ENCODE measurements at places on chromosomes 3 and 15. TPM values are rescaled to one million over a fixed set of nuclear protein-coding genes. Genes with fewer than 3 reads are reported as not detected.

DNA sequence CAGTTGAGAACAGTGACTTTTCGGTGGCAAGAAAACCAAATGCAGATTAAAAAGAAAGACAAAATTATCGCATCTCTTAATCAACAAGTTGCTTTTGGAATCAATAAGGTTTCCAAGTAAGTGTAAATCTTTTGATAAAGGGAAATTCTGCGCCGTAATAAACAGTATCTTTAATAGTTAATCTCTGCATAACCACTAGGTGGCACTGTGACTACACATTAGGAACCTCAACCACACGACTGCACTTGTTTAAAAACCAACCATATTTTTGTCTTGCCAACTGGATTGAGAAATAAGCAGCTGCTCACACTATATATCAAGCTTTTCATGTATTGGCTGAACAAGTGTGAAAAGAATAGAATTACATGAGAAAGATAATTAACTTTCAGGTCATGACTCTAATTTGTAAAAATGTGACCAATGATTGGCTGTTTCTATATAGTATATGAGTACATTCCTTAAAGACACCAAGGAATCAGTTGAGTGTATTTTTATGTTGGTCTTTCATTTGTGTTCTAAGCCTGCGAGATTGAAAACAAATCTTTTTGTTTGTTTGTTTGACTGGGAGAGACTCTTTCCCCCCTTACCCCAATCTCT lies 72.7 kb downstream of the DZIP3 start:
- DNase-seq: peak; percentile 12
- no peaks in the 10 kb centered on the region for H3K4me1 ChIP-seq
- no peak overlapping the region for H3K27ac ChIP-seq
- peak overlapping the region; percentile 16 for H3K4me3 ChIP-seq

GRCh38 chr3:170692720-170693119 lies 106.8 kb upstream of the SLC7A14 start:
- H3K27ac ChIP-seq: no peak overlapping the region
- no peaks in the 10 kb centered on the region for H3K4me1 ChIP-seq
- DNase-seq: no peak
- no peaks in the 10 kb centered on the region for H3K36me3 ChIP-seq
- H3K27me3 ChIP-seq: no peaks in the 10 kb centered on the region
- no peak overlapping the region for H3K4me3 ChIP-seq

The C3orf49 gene
- total RNA-seq: not detected

The AMIGO3 gene
- total RNA-seq: not detected

The SERINC4 gene
- total RNA-seq: 0.14 TPM

All from heart left ventricle (tissue), 16 donors.